ENCODE measurements at places on chromosomes 5 and 9. TPM values are rescaled to one million over a fixed set of nuclear protein-coding genes. Genes with fewer than 3 reads are reported as not detected.

The TTC16 gene
- not detected for total RNA-seq

The MOB3B gene
- total RNA-seq, result 9.4 TPM

GRCh38 chr9:106868565-106868964 is 5.6 kb downstream of the ZNF462 start:
- no peaks in the 10 kb centered on the region for H3K27me3 ChIP-seq
- peaks cover 9% of the 10 kb centered on the region for H3K4me1 ChIP-seq
- H3K36me3 ChIP-seq, result no peaks in the 10 kb centered on the region
- no peak for DNase-seq
- no peak overlapping the region for H3K27ac ChIP-seq

GRCh38 chr5:112697833-112698232 is 39.9 kb upstream of the APC start:
- H3K4me3 ChIP-seq, result no peak overlapping the region
- H3K27me3 ChIP-seq, result no peaks in the 10 kb centered on the region
- H3K4me1 ChIP-seq, result no peaks in the 10 kb centered on the region
- H3K36me3 ChIP-seq, result no peaks in the 10 kb centered on the region
- no peak overlapping the region for H3K27ac ChIP-seq

GRCh38 chr5:87588316-87588715 is 175.6 kb upstream of the CCNH start:
- H3K27me3 ChIP-seq, result no peaks in the 10 kb centered on the region
- H3K27ac ChIP-seq, result no peak overlapping the region
- DNase-seq, result no peak
- no peaks in the 10 kb centered on the region for H3K4me1 ChIP-seq
- H3K4me3 ChIP-seq, result no peak overlapping the region
- H3K36me3 ChIP-seq, result no peaks in the 10 kb centered on the region
